Heart left ventricle (tissue), 16 donors: ENCODE measurements at places on chromosomes 6 and 20. TPM values are rescaled to one million over a fixed set of nuclear protein-coding genes. Genes with fewer than 3 reads are reported as not detected.

ZNF334 gene
- total RNA-seq = 0.31 TPM

RUNX2 gene
- total RNA-seq = 2.3 TPM

DNA sequence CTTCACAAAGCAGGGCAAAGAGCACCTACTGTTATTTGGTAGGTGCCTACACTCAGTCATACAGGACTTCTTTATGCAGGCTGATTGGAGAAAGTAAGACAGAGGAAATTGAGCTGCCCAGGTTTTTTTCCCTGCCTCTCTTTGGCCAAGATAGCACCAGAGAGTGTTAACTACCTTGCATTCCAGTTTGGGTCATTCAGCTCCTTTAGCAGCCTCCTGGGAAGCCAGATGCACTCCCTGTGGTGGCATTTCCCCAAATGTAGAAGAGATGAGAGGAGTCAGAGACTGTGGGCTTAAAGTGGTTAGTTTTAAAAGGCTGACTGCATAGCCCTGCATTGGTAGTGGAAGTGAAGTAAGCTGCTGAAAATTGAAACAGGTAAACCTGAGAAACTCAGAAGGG lies 358.4 kb downstream of the BCKDHB start:
- no peak overlapping the region for H3K27ac ChIP-seq
- H3K27me3 ChIP-seq = no peaks in the 10 kb centered on the region
- no peak for DNase-seq
- no peaks in the 10 kb centered on the region for H3K36me3 ChIP-seq

ARFGEF3 gene
- total RNA-seq = 11.9 TPM

SLC32A1 gene
- not detected for total RNA-seq

RCAN2 gene
- 244 TPM for total RNA-seq

MCHR2 gene
- not detected for total RNA-seq

DNA sequence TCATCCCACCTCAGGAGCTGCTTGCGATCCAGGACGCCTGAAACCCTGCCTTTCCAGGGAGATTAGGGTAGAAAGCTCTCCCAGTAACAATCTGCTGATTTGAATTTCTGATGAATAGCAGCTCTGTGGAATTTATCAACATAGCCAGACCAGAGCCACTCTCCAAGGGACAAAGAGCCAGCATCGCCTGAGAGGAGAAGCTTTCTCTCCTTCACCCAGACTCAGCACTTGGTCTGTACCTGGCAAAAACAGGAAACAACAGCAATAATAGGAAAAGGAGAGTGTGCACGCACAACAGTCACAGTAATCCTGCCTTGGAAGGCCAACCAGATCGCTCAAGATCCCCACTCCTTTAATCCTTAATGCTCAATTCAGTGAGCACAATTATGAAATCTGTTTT lies 22.3 kb upstream of the ROS1 start:
- H3K27me3 ChIP-seq = peaks cover 6% of the 10 kb centered on the region
- H3K27ac ChIP-seq = no peak overlapping the region
- no peak overlapping the region for H3K4me3 ChIP-seq
- no peaks in the 10 kb centered on the region for H3K36me3 ChIP-seq
